ENCODE measurements at places on chromosomes 2 and 18.

DNA sequence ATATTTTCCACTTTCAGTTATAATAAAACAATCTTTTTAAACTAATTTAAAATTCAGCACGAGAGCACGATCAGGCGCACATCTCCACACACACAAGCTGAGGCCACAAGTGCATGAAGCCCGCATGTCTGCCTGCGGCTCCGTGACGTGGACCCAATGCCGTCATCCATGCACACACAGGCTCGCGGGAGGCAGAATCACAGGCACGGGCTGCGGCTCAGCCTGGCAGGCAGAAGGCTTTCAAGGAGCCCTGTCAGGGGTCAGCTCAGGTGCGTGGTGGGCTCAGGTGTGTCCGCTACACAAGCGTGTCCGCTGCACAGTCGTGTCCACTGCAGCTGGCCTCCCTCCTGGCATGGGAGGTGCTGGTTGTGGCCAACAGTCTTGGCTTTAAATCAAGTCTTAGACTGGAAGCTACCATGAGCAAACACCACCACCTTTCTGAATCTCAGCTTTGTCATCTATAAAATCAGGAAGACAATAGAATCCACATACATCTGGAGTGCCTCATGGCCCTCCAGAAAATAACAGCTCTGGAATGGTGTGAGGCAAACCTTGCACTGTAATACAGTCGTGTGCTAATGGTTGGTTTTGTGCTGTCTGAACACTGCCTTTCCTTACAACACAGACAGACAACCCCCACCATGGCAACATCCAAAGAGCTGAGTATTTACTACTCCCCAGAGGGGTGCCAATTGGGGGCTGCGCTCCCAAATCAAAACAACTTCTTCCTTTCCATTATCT is 210.1 kb downstream of the NDUFA10 start:
- peak; percentile 65 for DNase-seq

GRCh38 chr2:75822336-75822735 is 111.6 kb upstream of the GCFC2 start:
- no peak for DNase-seq

GRCh38 chr2:131045286-131046027 is 47.8 kb downstream of the FAM168B start:
- peak; percentile 49 for DNase-seq

- no peak for DNase-seq
These were observed 97.2 kb upstream of the ACVR1C start for GRCh38 chr2:157725846-157726245.

DNA sequence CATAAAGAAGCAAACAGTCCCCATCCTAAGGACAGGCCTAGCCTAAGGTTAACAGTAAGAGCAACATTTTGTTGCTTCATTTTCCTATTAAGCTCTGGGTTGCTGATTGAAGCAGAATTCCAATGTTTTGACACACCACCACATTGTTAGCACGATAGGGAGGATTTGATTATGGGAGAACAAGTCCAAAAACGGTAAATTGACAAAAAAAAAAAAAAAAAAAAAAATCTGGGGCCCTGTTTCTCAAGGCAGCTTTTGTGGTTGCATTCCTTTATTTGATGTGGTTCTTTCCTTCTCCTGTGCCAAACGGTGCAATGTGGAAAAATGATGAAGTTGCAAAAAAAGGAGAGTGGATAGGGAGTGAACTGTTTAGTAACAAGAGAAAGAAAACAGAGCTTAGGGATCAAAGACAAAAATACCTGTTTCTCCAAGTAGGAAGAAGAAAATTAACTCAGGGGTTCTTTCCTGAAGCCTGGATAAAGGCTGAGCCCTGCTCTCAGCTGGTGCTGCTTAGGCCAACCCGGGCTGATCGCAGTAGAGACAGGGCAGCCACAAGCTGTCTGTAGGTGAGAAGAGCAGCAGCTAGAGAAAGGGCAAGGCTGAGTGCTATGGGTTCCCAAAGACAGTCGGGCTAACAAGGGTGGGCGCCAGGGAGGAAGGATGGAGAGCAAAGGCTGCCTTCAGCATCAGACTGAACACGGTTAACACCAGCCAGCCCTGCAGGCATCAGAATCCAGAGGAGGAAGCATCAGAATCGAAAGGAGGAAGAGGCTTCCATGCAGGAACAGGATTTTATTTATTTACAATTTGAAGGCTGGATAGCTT is 167.8 kb upstream of the FOSL2 start:
- no peak for DNase-seq

DNA sequence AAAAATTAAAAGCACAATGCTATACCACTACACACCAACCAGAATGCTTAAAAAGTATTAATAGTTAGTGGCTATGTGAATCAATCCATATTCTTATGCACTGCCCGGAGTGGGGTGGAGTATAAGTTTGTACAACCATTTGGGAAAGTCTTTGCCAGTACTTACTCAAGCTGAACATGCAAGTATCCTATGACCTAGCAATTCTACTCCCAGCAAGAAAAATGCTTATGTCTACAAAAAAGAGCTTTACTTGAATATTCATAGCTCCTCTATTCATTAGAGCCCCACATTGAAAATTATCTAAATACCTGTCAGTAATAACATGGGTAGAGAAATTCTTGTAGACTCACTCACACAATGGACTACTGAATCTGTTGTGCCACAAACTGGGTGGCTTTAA is 21.4 kb upstream of the CNOT11 start:
- no peak for DNase-seq

DNA sequence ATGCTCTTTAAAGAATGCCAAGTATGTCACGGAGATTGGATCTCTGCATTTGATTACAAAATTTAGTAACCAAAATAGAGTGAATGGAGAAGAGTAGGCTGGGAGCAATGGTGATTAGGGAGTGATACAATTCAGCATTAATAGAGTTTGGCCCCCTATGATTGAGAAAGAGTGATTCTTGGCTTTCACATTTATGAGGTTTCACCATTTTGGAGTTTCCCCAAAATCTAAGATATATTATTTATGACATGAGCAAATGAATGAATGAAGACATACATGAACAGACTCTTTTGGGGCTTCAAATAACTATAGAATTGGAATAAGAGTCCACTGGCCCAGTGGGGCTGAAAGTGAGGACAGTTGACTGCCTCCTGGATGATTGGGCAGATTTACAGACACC is 255.2 kb downstream of the LPIN1 start:
- no peak for DNase-seq
